ENCODE measurements at places on chromosomes 13 and 19. TPM values are rescaled to one million over a fixed set of nuclear protein-coding genes. Genes with fewer than 3 reads are reported as not detected.

GRCh38 chr13:25775986-25776385, 275.8 kb downstream of the SHISA2 start:
- no peak for DNase-seq

- no peak for DNase-seq
Observed at GRCh38 chr19:56142087-56142787, 1.1 kb downstream of the ZNF444 start.

The SIGLEC14 gene
- total RNA-seq: not detected

GRCh38 chr19:3071768-3072167, 9.5 kb upstream of the TLE5 start:
- no peak for DNase-seq

GRCh38 chr19:9060564-9061340, 26.1 kb upstream of the OR1M1 start:
- DNase-seq: no peak

DNA sequence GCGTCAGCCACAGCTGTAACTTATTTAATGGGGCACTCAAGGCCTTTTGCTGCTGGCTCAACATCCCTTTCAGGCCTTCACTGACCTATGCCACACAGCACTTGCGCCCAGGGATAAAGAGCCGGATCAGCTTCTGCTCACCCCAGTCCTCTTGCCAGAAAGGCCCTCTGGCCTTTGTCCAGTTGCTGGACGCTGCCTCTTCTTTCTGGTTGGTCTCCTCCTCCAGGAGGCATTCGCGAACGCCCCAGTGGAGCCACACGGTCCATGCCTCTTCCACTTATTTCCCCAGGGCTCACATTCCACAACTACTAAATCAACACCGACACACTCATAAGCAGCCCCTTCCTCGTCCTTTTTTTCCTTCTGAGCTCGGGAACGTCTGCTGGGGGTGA, 3.7 kb upstream of the ZNF329 start:
- DNase-seq: no peak

The WASF3 gene
- total RNA-seq: not detected

The LILRA1 gene
- total RNA-seq: not detected

The S1PR5 gene
- 5.1 TPM for total RNA-seq
